NCI-H2029 treated with DMSO at 0.1 percent for 48 hours (cell line): ENCODE measurements at places on chromosomes 7 and 10.
A peak's percentile ranks its signal among the peaks of the same experiment; 100 is the strongest.

DNA sequence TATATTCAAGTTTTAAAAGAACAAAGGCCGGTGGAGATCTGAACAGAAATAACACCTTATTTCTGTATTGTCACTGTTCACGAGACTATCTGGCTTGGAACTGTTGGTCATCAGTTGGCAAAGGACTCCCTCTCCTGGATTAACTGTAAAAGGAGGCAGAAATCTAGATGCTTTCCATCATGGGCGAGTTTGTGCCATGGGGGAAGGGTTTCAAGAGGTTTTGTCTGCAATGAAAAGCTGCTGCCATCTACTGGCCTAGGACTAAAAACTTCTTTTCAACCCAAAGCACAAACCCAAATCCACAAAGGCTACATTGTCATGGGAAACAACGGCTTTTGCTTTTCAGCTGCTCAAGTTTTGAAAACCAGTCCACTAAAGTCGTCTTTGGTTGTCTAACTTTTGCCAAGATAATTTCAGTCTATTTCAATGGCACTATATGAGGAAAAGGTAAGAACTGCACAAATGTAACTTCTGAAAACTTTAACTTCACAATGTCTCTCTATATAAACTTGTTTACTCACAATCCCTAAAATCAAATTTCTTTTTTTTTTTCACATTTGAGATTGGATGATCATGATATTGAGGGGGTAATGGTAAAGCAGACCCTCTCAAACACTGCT lies 196.8 kb downstream of the SKAP2 start:
- peak; percentile 97 for DNase-seq

DNA sequence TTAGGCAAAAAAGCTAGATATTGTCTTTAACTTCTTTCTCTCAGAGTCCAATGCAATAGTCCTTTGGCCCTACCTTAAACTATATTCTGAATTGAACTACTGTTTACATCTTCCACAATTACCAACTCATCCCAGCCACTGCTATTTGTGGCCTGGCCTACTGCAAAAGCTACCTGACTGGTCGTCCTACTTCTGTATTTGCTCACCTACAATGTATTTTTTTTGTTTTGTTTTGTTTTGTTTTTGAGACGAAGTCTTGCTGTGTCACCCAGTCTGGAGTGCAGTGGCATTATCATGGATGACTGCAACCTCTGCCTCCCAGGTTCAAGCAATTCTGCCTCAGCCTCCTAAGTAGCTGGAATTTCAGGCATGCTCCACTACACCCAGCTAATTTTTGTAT lies 51.2 kb downstream of the ARL4A start:
- DNase-seq: no peak

GRCh38 chr7:5532536-5533335 lies 109.1 kb upstream of the TNRC18 start:
- no peak for DNase-seq

GRCh38 chr10:26844396-26844975 lies 16.3 kb downstream of the ABI1 start:
- DNase-seq: no peak

DNA sequence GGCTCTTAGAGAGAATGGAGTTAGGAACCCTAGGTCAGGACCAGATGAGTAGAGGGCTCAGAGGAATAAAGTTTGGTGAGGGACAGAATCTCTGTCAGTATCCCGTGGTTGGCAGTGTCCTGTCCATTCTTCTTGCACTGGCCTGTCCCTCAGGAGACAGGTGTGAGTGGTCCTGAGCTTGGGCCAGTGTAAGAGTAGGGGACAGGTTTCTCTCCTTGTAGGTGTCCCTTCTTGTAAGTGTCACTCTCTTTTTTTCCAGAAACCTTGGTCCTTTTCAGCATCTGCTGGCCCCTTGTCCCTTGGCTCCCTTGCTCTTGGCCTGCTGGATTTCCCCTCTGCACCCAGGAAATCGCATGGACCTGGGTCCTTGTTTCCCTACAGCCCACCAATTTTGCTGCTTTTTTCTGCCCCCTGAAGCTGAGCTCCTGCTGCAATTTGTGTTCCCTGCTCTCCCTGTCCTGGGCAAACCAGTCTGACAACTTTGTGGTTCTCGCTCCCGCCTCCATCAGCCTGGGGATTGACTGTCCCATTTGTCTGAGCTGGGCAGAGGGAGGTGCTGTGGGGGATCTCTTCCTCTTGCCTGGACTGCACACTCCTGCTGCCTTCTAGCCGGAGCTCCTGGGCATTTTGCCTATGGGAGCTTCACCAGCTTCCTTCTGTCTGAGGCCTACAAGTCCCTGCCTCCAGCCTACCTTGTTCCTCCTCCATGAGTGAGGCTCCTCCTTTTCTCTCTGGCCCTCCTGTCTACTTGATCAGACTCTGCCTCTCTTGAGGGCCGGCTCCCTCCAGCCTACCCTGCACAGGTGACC lies 6.5 kb downstream of the TSPAN14 start:
- peak; percentile 75 for DNase-seq

DNA sequence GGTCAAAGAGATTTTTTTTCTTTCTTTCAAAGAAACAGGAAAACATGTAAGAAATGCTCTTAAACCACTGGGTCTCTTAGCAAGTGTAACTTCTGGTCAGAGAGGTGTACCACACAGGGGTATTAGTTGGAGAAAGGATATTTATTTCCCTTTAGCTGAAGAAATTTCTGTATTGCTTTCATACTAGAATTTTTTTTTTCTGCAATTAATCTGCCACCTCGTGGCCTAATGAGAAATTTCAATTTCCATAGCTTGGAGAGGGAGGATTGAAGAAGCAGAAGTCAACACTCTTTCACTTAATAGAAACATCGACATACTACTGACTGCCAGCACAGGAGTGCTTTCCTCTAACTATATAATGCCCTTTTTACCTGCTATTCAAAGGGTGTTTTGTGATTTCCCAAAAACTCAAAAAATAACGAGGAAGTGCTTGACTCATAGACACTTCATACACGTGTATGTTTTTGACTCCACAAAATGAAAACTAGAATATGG lies 177.6 kb upstream of the NAMPT start:
- DNase-seq: peak; percentile 27

DNA sequence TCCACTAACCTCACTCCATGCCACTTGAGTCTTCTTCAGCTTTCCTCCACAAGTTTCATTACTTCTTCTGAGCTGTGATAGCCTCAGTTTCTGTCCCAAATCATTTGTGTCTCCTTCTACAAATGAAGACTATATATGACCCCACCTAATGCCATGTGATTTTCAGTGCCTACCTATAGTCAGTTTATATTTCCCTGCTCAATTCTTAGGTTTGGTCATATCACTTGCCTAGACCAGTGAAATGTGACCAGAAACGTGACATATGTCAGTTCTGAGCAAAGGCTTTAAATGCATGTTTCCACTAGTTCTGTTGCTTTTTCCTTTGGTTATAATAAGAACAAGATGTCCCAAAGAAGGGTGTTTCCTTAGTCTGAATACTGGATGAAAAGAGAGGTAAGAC lies 24.6 kb upstream of the REEP3 start:
- no peak for DNase-seq

DNA sequence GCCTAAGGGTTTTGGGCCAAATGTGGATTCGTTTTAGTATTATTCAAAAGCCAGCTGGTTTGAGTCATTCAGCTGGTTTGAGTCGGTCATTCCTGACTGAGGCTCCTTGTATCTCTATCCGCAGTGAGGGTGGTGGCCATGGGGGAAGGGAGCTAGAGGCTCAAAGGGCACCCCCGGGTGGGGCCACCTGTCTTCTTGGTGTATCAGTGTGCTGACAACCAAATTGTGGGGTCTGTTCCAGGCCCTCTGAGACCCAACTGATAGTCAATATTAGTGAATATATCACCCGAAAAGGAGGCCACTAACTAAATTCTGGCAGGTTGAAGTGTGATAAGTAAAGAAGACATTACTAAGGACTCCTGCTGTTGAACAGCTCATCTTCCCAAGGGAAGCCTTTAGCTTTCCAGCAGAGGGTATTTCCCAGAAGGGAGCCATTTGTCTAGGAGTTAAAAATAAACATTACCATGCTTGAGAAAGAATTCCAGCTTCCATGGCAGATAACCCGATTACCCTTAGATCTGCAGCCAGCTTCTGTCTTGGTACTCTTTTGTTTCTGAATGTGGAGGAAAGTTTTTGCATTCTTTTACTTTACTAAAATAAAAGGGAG lies 29.9 kb upstream of the DDX50 start:
- DNase-seq: no peak

DNA sequence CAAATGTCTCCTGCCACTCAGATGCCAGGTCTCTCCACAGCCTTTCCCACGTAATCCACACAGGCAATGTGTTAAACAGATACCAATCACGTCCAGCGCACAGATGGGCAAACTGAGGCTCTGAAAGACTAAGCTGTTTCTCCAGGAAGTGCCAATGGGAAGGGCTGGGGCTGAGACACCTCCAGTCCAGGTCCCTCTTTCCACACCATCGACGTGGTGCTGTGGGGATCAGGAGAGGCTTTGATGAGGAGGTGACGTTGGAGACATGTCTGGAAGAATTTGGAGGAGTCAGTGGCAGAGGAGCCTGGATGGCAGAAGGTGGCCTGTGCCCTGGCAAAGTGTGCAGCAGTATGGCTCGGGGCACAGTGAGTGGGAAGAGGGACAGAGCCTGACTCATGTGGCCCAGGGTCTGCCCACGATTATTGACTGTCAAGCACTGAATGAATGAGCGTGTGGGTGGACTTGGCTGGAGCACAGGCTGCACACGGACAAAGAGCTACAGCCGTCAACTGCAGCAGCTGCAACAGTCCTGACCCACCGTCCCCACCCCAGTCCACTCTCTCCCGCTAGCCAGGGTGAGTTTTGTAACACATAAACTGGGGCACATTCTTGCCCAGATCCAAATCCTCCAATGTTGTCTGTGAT lies 40.8 kb upstream of the HSPA12A start:
- no peak for DNase-seq

GRCh38 chr7:70640266-70640833 lies 491.6 kb upstream of the GALNT17 start:
- DNase-seq: no peak

GRCh38 chr7:155188357-155188756 lies 109.3 kb upstream of the INSIG1 start:
- DNase-seq: no peak

DNA sequence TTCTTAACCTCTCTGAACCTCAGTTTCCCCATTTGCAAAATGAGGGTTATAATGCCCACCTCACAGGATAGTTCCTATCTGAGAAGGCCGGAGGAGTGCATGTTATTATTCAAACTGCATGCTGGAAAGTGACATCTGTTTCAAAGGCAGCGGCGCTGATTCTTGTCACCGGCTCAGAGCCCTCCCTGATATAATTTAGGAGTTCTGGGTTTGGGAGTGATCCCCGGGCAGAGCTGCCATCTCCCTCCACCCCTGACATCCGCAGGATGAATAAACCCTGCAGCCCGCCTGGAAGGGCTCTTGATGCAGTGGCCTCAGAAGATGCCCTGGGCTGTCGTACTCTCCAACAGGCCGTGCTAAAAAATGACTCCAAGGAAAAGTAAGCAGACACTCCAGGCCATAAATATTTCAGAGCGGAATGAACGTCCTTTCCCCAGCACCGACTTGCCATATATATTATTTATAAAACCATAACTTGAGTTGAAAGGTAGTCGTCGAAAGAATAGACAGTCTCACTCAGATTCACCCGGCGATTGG lies 47.0 kb upstream of the MYL10 start:
- DNase-seq: no peak

GRCh38 chr7:97819161-97819560 lies 53.0 kb downstream of the ASNS start:
- DNase-seq: peak; percentile 10

GRCh38 chr7:46145412-46145811 lies 224.3 kb upstream of the IGFBP3 start:
- no peak for DNase-seq

DNA sequence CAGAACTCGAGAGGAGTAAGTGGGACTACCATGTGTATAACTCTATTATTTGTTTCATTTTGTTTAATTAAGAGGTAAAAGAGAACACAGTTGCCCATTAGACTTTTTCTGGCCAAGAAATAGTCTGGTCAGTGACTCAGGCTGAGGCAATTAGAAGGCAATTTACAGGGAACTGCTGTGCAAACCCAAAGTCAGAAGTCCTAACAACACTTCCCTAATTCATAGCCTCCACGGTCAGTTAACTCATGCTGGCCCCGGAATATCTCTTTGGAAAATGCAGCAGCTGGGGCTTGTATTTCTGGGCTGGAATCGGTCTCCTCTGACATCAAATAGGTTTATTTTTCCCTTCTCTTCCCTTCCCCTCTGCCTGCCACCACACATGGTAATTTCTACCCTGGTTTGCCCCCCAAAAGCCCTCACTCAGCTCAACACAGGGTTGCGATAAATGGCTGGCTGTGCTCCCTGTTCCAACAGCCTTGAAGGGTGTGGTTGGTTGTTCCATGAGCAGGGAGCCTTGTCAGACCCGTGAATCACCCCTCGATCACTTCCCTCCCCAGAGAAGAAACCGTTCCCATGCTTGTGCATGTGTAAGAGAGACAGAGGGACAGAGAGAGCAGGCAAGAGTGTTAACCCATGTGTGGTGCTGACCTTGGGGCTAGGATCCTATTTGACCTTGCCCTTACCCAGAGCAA lies 5.3 kb downstream of the SH3PXD2A start:
- no peak for DNase-seq

GRCh38 chr7:24475166-24475961 lies 97.9 kb upstream of the PALS2 start:
- DNase-seq: no peak

DNA sequence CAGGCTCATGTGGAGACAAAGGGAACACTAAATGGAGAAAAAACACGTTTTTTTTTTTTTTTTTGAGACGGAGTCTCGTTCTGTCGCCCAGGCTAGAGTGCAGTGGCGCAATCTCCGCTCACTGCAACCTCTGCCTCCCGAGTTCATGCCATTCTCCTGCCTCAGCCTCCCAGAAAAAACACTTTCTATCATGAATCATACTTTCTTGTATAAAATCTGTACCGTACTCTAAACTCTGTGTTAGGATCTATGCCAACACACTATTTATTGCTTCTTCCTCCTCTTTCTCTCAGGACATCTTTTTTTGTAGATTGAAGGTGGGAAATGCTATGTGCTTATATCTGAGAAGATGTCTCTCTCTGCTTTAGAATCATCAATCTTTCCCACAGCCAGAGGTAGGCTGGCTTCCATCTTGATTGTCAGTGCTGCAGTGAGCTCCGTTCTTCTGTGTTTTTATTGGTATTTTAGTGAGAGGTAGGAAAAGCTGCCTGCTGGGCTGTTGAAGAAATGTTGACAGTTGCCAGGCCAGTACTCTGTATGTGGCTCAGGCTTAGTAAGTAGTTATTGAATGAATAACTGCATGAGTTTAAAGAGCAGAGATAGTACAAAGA lies 101.1 kb downstream of the GPR85 start:
- DNase-seq: no peak

GRCh38 chr10:50552771-50553535 lies 70.8 kb downstream of the SGMS1 start:
- no peak for DNase-seq

- no peak for DNase-seq
Observed at GRCh38 chr7:134469622-134470021, 10.7 kb upstream of the AKR1B1 start.

GRCh38 chr7:113197274-113197673 lies 78.9 kb upstream of the SMIM30 start:
- no peak for DNase-seq

- DNase-seq: peak; percentile 55
Observed at GRCh38 chr10:11685787-11686218, 56.4 kb upstream of the ECHDC3 start.
